COLO829 (cell line): ENCODE measurements at places on chromosomes 3 and 15.

DNA sequence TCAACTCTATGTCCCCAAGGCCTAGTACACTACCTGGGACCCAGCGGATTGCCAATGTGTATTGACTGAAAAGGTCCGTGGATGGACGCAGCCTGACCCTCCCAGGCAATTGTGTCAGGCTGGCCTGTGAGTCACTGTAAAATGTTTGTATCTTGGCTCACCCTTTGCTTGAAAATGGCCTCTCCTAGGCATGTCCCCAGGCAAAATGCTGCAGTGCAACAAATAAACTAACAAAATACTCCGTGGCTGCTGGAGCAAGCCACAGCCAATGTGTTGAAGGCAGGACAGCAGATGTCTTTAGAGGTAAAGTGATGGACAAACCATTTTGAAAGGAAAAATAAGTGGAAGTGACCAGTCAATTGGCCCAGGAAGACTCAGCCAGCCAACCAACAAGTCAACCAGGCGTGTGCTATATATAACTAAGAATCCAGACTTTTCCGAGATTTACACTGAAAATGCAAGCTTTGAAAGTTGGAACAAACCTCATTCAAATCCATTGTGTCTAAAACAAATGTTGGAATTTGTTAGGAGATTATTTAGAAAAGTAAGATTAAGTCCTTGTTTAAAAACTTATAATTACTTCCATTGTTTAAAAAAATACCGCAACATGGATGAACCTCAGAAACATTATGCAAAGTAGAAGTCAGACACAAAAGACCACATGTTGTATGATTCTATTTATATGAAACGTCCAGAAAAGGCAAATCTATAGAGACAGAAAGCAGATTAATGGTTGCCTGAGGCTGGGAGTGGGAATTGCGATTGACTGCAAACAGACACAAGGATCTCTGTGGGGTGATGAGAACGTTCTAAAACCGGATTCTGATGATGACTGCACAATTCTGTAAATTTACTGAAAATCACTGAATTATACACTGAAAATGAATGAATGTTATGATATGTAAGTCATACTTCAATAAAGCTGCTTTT is 191.2 kb downstream of the TLE3 start:
- DNase-seq = no peak

GRCh38 chr3:143078883-143079282 is 40.7 kb upstream of the CHST2 start:
- DNase-seq = no peak

- DNase-seq = no peak
These were observed 61.3 kb downstream of the SMAD3 start for GRCh38 chr15:67126551-67127330.

- DNase-seq = no peak
These were observed 180.8 kb downstream of the ATP10A start for GRCh38 chr15:25682340-25682739.

DNA sequence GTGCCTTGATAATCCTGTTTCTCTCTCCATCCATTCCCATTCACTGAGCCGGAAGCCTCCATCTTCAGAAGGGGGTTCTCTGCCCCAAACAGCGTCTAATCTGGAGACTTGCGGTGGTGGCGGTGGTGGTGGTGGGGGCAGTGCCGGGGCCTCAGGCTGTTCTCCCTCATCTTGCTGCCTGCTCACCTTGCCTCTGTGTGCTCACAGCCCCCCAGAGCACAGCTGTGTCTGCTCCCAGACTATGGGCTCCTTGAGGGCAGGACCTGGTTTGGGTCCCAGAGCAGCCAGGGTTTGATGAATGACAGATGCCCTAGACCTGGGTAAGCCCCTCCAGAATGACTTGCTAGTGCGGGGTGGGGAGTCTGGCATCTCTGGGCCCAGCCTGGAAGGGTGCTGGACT is 430 bp upstream of the PSTPIP1 start:
- no peak for DNase-seq

DNA sequence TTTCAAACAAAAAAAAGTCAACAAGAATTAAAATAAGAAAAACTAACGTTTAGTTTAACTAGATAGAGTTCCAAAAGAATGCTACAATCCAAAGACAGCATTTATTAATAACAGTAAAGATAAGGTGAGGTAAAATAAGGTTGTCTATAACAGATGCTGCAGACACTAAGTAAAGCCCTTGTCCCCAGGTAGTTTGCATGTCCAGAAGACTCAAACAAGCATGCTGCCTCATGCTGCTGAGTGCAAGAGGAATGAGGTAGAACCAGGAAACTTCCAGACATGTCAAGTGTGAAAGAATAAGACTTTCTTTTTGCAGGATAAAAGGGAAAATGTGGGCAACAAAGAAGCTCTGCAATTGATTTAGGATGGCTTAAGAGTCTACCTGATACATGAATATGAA is 439.2 kb downstream of the PLOD2 start:
- no peak for DNase-seq

GRCh38 chr15:78875107-78875914 is 2.6 kb downstream of the MORF4L1 start:
- no peak for DNase-seq

DNA sequence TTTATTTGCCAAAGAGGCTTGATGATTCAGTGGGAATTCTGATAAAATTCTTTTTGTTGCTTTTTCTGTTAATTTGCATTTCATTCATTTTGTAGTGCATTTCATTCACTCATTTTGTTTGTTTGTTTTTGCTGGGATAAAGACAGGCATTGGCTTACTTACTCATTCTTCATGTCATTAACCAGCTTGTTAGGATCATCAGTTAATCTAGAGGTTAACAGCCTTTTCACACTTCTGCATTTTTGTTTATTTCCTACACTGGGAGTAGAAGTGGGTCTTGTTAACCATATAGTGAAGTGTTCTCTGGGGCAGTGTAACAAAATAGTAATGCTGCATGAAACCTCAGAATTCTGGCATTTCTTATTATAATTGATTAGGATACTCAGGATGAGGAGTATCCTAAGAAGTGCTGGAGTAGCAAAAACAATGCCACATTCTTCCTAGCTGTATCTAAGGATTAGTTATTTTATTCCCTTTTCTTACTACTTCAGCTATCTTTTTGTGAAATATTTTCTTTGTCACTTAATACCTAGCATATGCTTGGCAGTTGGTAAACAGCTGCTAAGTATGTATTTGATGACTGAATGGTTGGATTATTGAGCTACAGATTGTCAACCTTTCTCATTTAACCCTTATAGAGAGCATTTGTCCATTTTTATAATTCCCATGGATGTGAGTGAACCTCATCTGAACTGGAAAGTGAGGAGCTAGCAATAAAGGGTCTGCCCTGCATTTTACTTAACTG is 135.7 kb upstream of the LRRFIP2 start:
- DNase-seq = no peak

DNA sequence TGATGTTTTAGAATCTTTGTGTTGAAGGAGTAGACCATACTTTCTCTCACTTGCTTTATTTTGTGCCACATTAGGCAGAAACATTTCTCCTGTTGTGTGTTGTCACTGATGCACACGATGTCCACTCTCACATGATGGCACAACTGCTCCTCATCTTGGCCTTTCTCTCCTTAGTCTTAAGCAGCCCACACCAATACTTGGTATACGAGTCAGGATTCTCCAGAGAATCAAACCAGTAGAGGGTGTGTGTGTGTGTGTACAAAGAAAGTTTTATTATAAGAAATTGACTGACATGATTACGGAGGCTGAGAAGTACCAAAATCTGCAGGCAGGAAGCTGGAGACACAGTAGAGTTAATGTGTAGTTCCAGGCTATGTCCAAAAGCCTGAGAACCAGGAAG is 187.1 kb downstream of the ALCAM start:
- peak; percentile 8 for DNase-seq

DNA sequence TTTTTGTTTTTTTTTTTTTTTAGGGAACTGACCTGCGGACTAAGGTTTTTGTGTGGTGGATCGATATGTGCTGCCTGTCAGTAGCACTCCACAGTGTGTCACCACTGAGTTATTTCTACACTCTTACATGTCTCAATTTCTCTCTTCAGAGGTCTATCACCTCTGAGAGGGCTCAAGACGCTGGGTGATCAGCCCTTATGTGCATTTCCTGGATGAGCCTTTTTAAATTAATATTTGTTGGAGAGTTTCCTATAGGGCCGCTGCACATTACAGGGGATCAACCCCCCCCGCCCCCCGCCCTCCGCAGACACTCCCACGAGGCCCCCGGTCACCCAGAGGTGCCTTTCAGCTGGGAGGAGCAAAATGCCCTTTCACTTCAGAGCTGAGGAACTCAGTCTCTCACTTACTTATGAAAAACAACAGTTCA is 34.5 kb upstream of the AP4E1 start:
- DNase-seq = no peak

GRCh38 chr3:71104556-71104955 is 479.0 kb downstream of the FOXP1 start:
- no peak for DNase-seq

DNA sequence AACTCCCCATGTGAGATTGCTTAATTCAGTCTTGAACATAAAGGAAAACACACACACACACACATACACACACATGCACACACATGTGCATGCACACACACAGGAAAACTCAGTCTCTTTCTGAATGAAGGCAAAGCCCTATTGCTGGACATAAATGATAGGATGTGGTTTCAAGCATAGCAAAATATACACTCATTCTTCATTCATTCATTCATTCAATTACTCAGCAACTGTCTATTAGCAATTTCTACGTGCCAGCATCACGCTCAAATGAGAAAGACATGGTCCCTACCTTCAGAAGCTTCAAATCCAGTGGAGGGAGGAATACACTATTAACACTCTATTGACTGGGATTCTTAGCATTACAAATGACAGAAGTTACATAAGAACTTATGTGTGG is 41.8 kb upstream of the UBE2E2 start:
- no peak for DNase-seq

DNA sequence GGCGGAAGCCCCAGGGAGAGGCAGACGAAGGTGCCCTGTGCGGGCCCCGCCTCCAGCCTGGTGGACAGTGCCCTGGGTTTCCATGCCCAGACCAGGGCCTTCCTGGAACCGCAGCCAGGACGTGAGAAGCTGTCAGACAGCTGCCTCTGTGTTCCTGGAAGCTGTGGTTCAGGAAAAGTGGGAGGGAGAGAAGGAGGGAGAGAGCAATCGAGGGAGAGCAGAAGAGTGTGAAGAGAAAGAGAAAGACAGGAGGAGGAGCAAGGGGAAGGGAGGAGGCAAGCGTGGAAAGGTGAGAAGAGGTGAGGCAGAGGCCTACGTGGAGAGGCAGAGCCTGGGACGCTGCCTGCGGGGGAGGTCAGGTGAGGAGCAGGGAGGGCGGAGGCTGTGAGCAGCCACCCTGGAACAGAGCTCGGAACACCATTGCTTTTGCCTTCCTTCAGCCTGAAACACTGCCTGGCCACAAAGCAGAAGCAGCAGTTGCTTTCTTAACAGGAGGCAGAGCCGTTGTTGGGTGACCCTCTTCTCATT is 18.6 kb downstream of the ZDHHC19 start:
- no peak for DNase-seq

- no peak for DNase-seq
These were observed 55.9 kb downstream of the CGNL1 start for GRCh38 chr15:57432141-57432741.

DNA sequence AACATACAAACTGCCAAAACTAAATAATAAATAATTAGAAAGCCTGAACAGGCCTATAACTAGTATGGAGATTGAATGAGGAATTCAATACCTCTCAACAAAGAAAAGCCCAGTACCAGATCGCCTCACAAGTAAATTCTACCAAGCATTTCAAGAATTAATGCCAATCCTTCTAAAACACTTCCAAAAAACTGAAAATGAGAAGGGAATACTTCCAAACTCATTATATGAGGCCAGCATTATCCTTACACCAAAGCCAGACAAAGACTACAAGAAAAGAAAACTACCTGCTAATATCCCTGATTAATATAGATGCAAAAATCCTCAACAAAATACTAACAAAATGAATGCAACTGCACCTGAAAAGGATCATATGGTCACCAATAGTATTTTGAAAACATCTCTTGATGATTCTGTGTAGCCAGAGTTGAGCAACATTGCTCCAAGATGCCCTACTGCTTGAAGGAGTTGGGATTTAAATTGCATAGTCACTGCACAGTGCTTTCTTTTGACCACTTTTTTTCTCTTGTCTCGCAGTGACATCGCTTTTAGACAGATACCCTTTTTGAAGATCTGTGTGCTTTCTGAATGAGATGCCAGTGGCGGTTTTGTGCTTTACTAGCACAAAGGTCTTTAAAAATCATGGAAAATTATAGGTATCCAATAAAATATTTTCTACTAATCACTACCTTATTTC is 487.2 kb upstream of the RASGRP1 start:
- DNase-seq = no peak

DNA sequence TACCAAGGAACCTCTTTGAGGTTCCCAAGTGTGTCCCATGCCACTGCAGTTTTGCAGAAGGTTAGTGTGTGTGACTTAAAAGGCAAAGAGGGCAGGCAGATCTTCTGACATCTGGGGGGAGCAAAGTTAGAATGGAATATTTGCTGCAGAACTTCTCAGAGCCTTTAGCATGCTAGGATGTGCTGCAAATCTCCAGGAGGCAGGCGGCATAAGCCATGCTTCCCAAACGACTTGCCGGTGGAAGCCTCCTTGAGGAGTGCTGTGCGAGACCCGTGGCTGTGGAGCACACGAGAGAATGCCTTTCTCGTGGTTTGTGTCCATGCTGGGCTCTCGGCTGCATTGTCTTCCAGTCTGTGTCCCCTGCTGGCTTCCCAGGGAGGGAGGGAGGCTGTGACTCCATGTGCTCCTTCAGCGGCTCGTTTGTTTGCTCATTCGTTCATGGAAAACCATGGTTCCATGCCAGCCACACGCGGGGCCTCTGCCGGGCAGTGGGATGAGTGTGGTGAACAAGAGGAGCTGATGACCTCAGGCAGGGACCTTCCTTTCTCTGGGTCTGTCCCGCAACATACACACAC is 13.8 kb downstream of the HDAC11 start:
- DNase-seq = no peak

DNA sequence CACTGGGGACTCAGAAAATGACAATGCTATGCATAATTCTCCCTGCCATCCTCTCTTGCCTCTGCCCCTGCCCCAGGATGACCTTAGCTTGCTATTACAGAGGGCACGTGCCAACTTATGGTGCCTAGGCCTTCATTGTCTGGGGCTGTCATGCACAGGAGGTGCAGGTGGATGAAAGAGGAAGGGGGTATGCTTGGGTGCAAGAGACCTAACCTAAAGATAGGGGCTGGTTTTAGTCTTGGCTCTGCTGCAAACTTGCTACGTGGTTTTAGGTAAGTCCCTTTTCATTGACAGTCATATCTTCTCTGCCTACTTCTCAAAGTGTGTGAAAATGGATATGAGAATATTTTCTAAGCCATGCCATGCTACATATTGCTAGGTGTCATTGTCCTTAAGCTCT is 161.3 kb downstream of the EPHB1 start:
- DNase-seq = no peak

GRCh38 chr15:57144448-57144847 is 226.0 kb downstream of the TCF12 start:
- no peak for DNase-seq

DNA sequence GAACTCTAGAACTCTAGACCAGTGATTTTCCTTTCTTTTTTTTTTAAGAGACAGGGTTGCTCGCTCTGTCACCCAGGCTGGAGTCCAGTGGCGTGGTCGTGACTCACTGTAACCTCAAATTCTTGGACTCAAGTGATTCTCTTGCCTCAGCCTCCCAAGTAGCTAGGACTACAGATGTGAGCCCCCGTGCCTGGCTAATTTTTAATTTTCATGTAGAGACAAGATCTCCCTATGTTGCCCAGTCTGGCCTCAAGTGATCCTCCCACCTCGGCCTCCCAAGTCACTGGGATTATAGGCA is 359.6 kb downstream of the SHQ1 start:
- no peak for DNase-seq

GRCh38 chr3:38649500-38650247 is at the start of gene SCN5A:
TSS of gene SCN5A (minus strand) at chr3:38649687. CDS start at chr3:38633307, 16,380 bp downstream.
- DNase-seq = peak; percentile 35
